ENCODE measurements at places on chromosomes 6 and 20.

- DNase-seq: no peak
Measured at GRCh38 chr6:18240230-18240629, 24.1 kb downstream of the DEK start.

- no peak for DNase-seq
Measured at GRCh38 chr6:114453737-114454276, 111.0 kb upstream of the HS3ST5 start.

- DNase-seq: no peak
Measured at GRCh38 chr6:125947615-125948014, 9.0 kb upstream of the HINT3 start.

DNA sequence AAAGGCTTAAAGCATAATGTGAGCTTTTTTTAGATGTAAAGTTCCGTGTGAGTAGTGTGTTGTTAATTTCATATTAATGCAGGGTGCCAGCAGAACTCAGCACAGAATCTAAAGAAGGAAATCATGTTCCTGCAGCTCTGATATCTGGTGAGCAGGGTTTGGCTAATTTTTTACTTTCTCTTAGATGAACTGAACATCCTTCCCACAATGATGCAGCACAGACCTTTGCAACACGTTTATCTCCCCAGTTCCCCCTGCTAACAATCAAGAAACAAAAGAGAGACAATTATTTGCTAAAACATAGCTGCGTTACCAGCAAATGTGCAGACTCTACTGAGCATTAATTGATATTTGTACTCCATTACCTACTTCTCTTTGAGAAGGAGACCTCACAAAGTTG lies 39.1 kb upstream of the ATXN1 start:
- DNase-seq: no peak

DNA sequence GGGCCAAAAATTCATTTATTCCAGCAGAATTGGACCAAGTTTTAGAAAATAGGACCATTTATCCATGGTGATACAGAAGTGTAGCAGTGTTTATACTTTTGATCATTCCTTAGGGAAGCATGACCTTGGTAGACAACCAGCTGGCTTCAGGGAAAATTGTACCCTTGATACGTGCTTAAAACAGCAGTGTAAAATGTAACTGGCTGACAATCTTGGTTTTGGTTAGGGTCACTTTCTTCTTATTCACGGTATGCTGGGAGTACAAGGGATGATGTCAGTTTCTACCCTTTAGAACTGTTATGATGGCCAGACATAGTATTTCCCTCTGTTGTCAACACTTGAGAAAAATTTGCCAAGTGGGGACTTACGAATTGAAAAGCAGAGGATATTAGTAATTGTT lies 157.1 kb downstream of the BCKDHB start:
- DNase-seq: no peak

- peak; percentile 89 for DNase-seq
Measured at GRCh38 chr6:48826901-48827701, 636.0 kb downstream of the MMUT start.

- DNase-seq: no peak
Measured at GRCh38 chr6:161186173-161186769, 87.6 kb downstream of the AGPAT4 start.

All from fibroblast of skin of left quadriceps (primary cell).